ENCODE measurements at places on chromosomes 6 and 20.
A peak's percentile ranks its signal among the peaks of the same experiment; 100 is the strongest.

DNA sequence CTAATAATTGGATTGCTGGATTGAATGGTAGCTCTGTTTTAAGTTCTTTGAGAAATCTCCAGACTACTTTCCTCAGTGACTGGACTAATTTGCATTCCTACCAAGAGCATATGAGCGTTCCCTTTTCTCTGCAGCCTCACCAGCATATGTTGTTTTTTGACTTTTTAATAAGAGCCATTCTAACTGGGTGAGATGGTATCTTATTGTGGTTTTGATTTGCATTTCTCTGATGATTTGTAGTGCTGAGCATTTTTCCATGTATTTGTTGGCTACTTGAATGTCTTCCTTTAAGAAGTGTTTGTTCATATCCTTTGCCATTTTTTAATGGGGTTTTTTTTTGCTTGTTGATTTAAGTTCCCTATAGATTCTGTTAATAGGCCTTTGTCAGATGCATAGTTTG, 94.7 kb upstream of the AHI1 start:
- DNase-seq, result no peak

DNA sequence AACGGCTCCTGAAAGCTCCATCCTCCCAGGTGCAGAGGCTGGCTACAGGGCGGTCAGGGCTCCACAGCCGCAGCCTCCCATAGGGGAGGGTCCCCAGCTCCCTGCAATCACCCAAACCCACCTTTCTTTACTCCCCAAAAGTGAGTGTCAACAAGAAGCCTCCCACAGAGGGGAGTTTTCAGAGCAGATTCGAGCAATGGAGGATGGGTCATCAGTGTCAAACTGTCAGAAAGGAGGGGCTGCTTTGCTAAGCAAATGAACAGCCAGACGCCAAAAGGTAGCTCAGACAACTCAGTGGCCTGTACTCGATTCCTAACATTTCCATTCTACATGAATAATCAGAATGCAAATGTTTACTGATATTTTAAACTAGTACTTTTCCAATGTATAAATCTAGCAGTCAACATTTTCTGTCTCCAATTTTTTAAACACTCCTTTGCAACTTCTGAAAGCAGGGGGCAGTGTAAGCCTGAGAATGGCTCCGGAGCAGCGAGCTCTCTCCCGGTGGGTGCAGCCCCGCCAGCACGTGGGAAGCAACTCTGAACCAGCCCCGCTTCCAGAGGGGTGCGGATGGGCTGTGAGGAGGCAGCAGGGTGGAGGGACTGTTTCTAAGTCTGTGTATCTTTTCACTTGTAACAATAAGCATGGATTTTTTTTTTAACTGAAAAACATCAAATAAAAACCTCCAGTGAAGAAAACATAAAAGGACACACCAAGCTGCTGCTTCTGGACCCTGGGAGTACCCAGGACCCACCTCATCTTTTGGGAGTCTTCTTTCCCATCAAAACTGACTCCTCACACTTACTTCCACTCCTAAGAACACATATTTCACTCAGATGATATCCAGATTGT, 54.9 kb downstream of the TAF4 start:
- DNase-seq, result peak; percentile 77

GRCh38 chr20:32218156-32218900, 10.6 kb downstream of the POFUT1 start:
- DNase-seq, result no peak

GRCh38 chr6:165321555-165322145, 12.2 kb upstream of the C6orf118 start:
- no peak for DNase-seq

- DNase-seq, result peak; percentile 84
These were observed 71.5 kb downstream of the HFE start for GRCh38 chr6:26158581-26159356.

DNA sequence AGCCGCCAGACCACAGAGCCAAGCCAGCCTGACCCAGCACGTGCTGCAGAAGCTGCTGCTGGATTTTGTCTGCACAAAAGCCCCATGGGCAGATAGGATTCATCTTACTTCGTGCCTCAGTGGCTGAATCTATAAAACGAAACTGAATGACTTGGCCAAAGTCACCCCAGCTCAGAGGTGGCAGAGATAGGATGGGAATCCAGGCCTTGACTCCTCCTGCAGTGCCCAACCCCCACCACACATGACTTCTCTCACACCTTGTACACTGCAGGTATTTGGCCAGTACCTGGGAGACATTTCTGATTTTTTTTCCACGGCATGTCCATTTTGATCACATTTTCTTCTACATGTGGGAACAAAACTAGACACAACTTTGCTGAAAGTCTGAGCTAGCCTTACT, 182.1 kb downstream of the ANKRD60 start:
- no peak for DNase-seq

- DNase-seq, result no peak
These were observed 266.6 kb downstream of the COL12A1 start for GRCh38 chr6:74939151-74939708.

DNA sequence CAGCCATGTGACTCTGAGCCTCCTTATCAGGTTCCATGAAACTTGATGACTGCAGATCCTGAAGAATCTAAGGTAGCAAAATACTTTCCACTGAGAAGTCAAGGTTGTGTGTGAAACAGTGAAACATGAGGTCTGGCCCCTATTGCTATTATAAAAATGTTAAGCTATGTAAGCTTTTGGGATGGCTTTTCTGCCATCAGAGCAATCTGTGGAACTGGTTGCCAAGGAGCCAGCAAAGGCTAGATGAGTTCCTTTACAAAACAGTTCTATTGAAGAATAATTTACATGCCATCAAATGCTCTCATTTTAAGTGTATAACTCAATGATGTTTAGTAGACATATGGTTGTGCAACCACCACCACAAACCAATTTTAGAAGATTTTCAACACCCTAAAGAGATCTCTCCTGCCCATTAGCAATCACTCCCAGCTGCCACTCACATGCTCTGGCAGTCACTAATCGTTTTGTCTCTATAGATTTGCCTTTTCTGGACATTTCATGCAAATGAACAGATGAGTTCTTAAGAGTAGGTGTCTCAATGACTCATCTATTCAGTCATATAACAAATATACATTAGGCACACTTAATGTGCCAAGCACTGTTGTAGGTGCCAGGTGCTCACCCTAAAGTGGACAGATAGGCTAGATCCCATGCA, 19.9 kb upstream of the MEP1A start:
- no peak for DNase-seq
